ENCODE measurements at places on chromosomes 5 and 9. TPM values are rescaled to one million over a fixed set of nuclear protein-coding genes. Genes with fewer than 3 reads are reported as not detected.

DNA sequence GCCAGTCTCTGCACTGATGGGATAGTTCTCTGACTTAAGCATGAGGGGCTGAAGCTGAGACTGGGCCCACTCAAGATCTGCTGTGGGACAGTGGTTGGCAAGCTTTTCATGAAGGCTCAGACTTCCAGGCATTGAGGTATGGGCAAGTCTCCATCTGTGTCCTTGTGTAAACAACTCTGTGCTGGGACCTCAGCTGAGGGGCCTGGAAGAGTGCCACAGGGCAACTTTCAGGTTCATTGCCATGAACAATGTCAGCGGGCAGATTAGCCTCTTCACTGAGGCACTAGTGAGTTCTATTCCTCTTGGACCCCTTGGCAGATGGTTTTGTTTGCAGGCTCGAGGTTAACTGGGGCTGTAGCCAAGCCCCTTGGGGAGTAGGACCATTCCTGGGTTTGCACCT is 127.1 kb downstream of the MRPS30 start:
- DNase-seq, result no peak

GRCh38 chr5:147643142-147643541 is 133.3 kb upstream of the DPYSL3 start:
- no peak for DNase-seq

DNA sequence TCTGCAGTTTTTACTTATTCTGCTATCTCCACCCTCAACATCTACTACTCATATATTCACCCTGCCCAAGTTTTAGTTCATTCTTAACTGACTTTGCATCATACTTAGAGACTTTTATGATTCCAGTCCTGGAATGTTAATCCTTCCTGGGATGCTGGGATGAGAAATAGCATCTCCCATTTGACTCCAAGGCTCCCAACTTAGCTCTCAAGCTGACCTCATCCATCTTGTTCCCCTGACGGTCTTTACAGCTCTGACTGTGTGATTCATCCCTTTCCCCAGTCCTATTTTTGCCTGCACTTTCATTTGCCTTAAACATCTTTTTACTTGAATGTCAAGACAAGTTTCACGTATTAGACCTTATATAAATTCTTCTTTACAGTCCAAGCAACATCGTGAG is 297.8 kb downstream of the EPB41L4A start:
- no peak for DNase-seq

- no peak for DNase-seq
These were observed 378.6 kb downstream of the GADD45G start for GRCh38 chr9:89983411-89983810.

- DNase-seq, result no peak
These were observed at the start of gene ADCY2 for GRCh38 chr5:7395947-7396712. Gene ADCY2 (plus strand): TSS chr5:7396138. CDS start chr5:7396297, 159 bp downstream.

- no peak for DNase-seq
These were observed 150.3 kb downstream of the GOLPH3 start for GRCh38 chr5:32023816-32024215.

GRCh38 chr9:70392189-70392588 is 22.3 kb downstream of the KLF9 start:
- no peak for DNase-seq

DNA sequence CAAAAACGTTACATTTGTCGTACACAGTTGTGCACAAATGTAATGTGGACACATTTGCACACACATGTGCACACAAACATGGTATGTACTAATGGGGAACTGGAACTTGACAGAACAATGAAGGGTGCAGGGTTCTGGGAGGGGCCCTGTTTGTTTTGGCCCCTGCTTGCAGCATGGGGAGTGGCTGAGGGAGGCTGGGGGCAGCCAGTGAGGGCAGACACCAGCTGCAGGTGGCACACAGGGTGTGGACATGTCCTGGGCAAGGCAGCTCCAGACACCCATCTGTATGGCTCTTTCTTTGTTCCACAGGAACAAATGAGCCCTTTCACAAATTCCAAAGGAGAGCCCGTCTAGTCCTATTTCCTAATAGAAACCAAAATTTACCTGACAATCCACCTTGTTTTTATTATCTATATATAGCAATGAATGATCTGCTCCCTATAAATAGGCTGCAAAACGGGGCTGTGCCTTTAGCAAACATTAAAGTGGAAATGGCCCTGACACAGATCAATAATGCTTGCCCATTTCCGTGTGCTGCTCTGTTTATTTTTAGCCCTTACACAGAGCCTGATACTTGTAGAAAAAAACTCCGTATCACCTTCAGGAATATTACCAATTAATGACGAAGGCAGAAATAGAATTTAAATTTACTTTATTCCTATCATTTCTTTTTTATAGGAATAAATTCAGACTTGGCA is 26.4 kb downstream of the MARCHF3 start:
- no peak for DNase-seq

GRCh38 chr9:113614843-113615648 is 151.5 kb downstream of the RGS3 start:
- no peak for DNase-seq

DNA sequence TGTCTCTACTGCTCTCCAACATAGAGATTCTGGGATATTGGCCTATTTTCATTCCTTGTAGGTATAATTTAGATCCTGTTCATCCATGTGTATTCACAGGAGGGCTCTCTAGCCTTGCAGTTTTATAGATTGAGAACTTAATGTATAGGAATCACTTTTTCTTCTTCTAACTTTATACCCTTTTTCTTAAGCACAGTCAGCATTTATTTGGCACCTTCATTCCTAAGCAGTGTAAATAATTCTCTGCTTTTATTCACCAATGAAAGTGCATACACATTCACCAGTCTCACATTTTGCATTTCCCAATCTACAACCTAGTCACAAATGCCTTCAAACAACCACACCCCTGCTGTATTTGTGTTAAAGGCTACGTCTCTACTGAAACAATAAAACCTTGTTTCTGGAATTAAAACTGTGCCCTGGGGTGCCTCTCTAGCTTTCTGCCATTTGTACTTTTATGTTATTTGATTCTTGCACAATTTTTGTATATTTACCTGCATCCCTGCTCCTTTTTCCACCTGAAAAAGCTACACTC is 49.3 kb downstream of the NREP start:
- DNase-seq, result no peak

GRCh38 chr9:114834386-114834785 is 28.5 kb upstream of the TNFSF15 start:
- no peak for DNase-seq

GRCh38 chr5:96331210-96331609 is 101.8 kb downstream of the PCSK1 start:
- DNase-seq, result no peak

DNA sequence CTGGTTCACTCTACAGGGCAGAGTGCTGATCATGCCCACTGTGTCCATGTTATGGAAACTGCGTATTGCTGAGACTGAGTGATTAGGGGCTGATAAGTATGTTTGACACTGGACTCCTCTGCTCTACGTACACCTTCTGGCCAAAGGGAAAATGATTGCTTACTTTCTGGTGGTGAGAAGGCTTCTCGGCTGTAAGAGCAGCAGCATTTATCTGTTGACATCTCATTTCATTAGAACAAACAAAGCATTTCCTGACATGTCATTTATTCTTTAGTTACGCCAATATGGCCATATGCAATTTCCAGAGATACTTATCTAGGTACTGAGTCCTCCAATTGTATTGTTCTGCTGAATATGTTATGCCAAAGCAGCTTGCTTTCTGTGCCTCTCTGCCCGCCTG is 5.6 kb downstream of the FAXDC2 start:
- no peak for DNase-seq

DNA sequence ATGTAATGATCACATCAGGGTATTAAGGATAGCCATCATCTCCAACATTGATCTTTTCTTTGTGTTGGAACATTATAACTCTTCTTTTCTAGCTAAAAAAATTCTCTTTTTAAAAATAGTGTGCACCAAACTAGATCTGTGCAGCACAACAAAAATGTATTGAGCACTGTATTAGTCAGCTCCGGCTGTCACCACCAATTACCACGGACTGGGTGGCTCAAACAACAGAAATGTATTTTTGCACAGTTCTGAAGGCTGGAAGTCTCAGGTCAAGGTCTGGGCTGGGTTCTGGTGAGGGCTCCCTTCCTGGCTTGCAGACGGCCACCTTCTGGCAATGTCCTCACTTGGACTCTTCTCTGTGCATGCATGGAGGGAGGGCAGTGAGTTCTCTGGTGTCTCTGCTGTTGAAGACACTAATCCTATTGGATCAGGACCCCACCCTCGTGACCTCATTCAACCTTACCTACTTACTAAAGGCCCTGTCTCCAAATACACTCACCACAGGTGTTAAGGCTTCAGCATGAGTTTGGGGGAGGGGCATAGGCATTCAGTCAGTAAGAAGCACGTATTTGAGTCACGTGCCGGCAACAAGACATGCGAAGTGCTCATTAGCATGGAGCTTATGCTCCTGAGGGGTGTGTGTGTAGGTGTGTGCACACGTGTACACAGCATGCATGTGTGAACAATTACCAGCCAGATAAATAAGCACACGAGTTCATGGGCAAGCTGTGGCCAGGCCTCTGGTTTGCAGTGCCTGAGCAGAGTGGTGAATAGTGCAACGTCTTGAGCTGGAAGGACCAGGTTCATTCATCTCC is 89.4 kb upstream of the SH3PXD2B start:
- DNase-seq, result no peak

GRCh38 chr9:13144166-13144775 is 135.2 kb downstream of the MPDZ start:
- no peak for DNase-seq

DNA sequence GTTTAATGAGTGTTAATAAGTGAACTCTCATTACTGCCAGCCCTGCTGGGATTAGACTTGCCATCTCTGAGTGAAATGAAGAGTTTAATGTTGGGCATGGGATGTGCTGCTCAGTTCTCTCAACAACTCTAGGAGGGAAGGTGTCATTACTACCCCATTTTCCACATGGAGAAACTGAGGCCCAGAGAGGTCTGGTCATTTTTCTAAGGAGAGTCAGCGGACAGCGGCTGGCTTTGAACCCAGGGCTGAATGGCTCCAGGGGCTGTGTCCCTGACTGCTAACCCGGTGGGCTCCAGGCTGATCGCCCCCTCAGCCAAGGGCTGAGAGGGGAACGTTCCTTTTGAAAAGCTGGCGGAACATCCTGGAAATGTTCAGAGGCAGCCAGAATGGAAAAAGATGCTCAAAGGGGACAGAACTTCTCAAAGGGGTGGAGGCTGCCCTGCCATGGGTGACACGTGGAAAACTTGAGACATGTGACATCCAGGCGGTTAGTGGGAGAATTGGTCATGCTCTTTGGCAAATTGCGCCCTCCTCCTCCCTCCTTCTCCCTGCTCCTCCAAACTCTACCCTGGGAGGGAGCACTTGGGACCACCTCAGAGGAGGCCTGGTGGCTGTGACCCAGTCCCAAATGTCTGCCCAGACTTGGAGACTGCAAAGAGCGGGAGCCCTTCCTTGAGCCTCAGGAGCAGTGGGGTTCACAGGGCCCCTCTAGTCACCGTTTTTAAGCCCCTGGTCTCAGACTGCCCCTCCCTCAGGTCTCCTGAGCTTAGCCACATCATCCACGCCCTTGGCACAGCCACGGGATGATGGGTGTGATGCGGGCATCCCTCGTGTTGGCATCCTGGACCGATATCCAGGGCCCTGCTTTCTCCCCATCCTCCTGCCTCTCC is 28.7 kb downstream of the DNM1 start:
- DNase-seq, result no peak

GRCh38 chr9:14912859-14913258 is 2.6 kb upstream of the FREM1 start:
- DNase-seq, result no peak

GRCh38 chr9:125529589-125530515 is 177.2 kb downstream of the MAPKAP1 start:
- DNase-seq, result no peak

DNA sequence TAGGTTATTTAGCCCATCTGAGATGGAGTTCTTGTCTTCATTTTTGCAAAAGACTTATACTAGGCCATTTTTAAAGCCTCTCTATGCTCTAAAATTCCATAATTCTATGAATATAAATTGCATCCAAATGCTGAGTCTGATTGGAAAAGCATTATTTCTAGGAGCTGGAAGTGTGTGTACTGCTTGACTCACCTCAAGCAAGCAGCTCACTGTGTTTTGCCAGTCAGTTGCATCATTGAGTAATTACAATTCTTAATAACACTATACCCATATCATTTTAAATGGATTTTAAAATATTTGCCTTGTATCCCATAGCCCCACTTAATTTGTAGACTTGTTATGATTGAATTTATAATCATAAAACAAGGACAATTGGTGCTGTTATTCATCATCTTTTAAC is 161.0 kb downstream of the PAM start:
- no peak for DNase-seq

- no peak for DNase-seq
These were observed 176.8 kb downstream of the NR2F1-AS1 start for GRCh38 chr5:93404246-93404645.

DNA sequence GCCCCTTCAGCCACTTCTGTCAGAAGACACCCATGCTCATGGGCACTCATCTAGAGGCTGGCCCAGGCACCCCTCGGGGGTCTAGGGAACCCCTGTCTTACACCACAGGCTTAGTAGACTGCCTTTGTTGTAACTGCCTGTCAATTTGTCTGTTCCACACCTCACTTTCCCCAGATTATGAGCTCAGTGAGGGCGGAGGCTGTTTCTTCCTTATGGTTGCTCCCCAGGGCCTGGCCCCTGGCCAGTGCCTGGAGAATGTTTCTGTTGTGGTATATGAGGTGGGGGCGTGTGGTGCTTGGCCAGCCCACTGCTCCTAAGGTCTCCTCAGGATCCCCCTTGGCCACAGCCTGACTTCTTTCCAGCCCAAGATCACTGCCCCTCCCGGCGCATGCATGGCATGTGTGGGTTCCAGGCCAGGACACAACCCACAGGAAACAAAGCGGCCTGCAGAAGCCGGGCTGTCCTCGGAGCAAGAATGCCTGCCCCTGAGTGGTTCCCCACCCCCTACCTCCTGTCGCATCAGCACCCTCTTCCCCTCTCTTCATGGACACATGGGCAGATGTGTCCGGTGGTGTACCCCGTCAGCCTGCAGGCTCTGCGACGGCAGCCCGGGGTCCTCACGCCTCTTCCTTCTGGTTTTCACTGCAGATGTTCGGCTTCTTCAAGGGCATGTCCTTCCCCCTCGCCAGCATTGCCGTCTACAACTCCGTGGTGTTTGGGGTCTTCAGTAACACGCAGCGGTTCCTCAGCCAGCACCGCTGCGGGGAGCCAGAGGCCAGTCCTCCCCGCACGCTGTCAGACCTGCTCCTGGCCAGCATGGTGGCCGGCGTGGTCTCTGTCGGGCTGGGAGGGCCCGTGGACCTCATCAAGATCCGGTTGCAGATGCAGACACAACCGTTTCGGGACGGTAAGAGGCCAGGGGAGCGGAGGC is 17.7 kb downstream of the SLC25A48 start:
- DNase-seq, result no peak

Gene ANKRD31
- 0.12 TPM for total RNA-seq

Gene OBP2A
- not detected for total RNA-seq

Gene OR1Q1
- total RNA-seq, result not detected

Gene PCDHB14
- total RNA-seq, result 0.23 TPM

Gene HAND1
- total RNA-seq, result not detected

Gene HSPB3
- total RNA-seq, result not detected

All from epithelial cell of proximal tubule (primary cell).